RKO (cell line): ENCODE measurements at places on chromosomes 3 and 15.
A peak's percentile ranks its signal among the peaks of the same experiment; 100 is the strongest.

GRCh38 chr15:90588427-90588826 lies 58.7 kb downstream of the CRTC3 start:
- no peak for DNase-seq

- no peak for DNase-seq
Observed at GRCh38 chr15:27906802-27907201, 192.3 kb downstream of the OCA2 start.

DNA sequence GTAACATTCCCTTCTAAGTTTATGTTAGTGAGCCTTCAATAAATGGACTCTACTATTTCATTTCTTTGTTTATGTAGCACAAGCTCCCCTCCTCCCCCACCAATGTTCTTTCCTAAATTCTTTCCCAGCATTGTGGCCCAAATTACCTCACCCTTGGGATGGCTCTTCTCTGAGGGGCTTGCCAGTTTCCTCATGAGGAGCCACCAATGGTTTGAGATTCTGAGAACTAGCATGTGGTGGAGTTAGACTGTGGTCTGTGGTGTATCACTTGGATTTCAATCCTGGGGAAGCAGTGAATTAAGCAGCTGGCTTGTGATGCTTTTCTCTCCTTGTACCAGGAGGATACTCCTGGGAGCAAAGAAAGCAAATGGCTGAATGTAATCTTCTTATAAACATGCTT lies 50.0 kb upstream of the NPHP3 start:
- no peak for DNase-seq

DNA sequence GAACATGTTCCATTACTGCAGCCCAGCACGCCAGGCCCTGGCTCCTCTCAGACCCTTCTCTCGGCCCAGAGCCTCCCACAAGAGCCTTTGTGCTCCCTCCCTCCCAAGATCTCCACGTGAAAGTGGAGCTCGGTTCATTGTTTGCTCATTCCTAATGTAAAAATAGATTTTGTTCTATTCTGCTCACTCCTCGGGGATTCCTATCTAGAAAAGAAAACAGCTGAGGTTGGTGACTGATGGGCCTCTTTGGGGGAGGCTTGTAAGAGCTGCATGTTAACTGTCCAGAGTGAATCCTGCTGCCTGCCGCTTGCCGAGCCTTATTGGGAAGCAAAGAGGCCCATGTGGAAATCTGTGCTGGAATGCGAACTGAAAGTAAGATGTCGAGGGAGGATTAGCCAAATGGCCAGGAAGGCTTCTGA lies 267.1 kb downstream of the LRTM1 start:
- DNase-seq, result no peak

GRCh38 chr3:161414907-161415306 lies 43.6 kb upstream of the SPTSSB start:
- no peak for DNase-seq

GRCh38 chr3:176055836-176056235 lies 1141.4 kb downstream of the TBL1XR1 start:
- DNase-seq, result peak; percentile 17

- DNase-seq, result no peak
Observed at GRCh38 chr15:78366342-78366741, 26.2 kb downstream of the CRABP1 start.

DNA sequence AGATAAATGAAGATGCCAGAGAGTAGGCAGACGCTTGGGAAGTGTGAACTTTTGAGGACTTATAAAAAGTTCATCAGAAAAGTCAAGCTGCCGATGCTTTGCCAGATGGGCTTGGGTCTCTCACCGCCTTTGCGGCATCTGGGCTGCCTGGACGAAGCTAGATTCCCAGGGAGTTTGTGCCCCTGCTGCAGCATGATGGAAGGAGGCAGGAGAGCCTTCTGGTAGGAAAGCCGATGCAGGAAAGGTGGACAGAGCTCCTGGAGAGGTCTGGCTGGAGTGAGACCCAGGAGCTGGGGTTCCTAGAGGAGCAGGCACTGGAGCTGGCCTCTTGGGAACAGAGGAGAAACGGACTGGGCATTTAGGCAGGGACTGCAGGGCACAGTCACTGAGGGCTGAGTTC lies 51.9 kb upstream of the ATP2B2 start:
- DNase-seq, result no peak

- DNase-seq, result no peak
Observed at GRCh38 chr3:138025553-138025952, 15.6 kb downstream of the CLDN18 start.

GRCh38 chr15:83299462-83299861 lies 15.0 kb upstream of the BNC1 start:
- DNase-seq, result no peak

- DNase-seq, result no peak
Observed at GRCh38 chr15:89148126-89148525, 59.9 kb downstream of the ABHD2 start.

DNA sequence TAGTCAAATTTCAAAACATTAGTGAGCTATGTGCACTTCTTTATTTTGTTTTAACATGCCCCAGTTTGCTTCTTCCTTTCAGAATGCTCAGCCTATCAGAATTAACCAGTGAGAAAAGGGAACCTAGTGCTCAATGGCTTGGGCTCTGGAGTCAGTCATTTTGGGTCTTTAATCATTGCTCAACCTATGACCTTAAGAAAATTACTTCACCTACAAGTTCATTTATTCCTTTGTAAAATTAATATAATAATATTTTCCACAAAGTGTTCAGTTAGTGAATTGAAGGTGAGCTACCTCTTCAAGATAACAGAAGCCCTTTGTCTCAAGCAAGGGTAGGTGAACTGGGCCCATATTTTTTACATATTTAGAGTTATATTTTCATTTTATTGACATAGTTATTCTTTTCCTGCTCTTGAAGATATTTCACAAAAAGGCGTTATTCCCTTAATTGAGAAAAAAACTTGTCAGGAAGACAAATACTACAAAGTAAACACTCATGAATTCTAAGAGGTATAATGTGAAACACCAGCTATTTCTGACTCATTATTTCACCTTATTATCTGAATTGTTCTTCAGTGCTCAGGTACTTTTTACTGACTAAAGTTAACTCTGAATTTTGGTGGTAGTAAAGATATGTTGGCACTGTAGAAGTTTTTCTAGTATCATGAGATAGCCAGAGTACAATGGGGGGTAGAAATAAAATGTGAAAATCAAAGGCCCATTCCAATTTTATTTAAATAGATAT lies 415.5 kb downstream of the NAALADL2 start:
- DNase-seq, result no peak

- DNase-seq, result no peak
Observed at GRCh38 chr3:174387736-174388135, 471.4 kb upstream of the NAALADL2 start.

- no peak for DNase-seq
Observed at GRCh38 chr3:153232851-153233271, 70.8 kb downstream of the RAP2B start.

- DNase-seq, result no peak
Observed at GRCh38 chr3:189316296-189317019, 144.7 kb downstream of the TPRG1 start.

GRCh38 chr3:196096382-196096953 lies 14.6 kb upstream of the TFRC start:
- no peak for DNase-seq

GRCh38 chr3:71061037-71061436 lies 522.5 kb downstream of the FOXP1 start:
- no peak for DNase-seq

- no peak for DNase-seq
Observed at GRCh38 chr3:179697736-179698332, 45.0 kb downstream of the USP13 start.

- no peak for DNase-seq
Observed at GRCh38 chr3:122476532-122476931, 38.2 kb downstream of the KPNA1 start.

DNA sequence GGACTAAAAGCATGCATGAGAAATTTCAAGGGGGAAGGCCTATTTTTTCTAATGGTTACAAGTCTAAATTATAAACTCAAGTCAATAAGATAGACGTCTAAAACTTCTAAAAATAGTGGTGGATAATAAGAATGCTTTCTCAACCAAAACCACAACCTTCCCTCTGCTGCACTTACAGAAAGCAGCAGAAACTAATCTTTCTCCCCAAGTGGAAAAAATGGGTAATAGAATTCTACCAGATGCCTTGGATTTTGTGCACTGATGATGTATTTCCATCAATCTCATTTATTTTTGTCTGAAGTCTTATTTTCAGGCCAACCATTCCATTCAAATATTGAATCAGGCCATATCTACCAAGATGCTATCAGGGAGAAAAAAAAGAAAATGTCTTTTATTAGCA lies 344.7 kb downstream of the NEK10 start:
- DNase-seq, result no peak

GRCh38 chr3:169980055-169980454 lies 13.4 kb downstream of the SEC62 start:
- DNase-seq, result no peak

DNA sequence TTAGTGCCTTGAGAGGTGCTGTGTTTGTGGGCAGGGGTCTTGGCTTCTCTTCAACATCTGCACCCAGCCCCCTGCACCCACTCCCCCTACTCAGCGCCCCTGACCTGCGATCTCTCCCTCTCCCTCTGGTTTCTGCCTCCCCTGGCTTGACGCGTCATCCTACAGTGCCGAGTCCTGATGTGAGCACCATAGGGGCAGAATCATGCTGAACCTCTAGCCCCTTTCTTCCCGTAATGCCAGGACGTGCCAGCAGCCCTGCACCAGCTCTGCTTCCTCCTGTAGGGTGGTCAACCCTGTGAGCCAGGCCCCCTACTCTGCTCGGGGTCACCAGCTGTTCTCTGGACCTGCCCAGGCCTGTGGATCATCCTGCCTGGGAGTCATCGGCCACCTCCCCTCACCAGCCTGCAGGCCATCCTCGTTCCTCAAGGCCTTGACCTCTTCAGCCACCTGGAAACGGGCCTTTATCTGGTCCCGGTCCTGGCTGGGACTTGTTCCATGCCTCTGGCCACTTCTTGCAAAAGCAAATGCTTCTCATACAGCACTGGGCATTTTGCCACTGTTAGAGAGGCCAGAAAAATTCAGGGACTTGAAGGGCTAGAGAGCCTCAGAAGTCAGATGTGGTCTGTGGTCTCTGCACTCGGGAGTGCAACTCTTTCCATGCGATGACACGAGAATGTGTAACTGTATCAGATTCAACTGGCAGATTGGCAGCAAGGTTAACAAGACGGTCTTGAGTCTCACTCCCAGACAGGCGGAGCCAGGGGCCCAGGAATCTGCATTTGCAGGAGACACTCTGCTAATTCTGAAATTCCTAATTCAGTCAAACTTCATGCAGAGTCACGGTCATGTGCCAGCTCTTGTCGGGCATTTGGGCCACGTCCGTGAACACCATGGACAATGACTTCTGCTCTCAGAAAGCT lies 16.7 kb upstream of the KLF15 start:
- no peak for DNase-seq

- DNase-seq, result no peak
Observed at GRCh38 chr3:151856118-151856517, 17.3 kb upstream of the SUCNR1 start.

DNA sequence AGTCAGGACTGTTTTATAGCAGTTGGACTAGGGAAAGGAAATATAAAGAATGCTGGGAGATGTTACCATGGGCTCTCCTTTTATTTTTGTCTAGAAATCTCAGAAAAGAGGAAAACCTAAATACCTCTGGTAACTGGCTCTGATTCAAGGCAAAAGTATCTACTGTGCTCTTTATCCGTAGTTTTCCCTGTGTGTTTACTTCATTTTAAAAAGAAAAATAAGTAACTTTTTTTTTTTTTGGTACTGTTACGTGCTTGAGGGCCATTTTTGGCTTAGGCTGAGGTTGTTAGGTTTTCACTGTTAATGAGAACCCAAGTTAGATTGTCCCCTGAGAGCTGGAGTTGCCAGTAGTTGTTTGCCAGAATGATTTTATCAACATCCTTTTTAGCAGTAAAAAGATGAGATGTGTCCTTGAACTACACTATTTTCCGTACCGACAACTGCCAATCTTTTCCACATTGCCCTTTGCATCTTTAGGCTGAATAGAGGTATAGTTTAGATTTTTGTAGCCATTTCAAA lies 35.8 kb downstream of the IQGAP1 start:
- DNase-seq, result no peak

DNA sequence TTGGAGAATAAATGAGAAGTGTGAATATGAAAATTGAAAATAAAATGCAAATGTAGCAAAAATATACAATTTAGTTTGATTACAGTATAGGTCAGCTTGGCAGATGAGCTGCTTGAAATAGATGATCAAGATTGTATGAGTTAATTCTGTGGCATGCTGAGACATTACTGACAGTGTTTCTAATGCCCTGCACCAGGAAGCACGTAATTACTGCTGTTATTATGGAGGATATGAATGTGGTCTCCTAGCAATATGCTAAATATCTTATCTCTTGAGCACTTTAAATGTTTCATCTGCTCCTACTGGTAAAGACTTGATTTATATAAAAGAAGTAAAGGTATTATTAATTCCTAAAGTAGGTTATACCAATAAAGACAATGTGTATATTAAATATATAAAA lies 1015.5 kb downstream of the PLOD2 start:
- no peak for DNase-seq

GRCh38 chr15:45790325-45790943 lies 155.6 kb downstream of the SQOR start:
- DNase-seq, result peak; percentile 16

DNA sequence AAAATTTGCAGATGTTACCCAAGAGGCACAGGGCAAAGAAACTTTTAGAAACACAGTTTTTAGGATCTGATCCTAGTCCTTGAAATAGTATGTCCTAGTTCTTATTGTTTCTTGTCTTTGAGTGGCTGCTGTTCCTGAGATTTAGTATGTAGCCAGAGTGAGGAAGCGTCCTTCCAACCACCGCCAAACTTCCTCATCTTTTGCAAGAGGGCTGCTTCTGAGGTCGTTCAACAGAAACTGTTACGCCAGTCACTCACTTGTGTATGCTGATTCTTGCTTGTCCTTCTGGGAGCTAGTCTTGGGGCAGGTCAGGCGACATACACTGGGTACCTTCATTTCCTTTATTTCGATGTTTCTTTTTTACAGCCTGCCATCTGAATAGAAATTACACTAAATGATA lies 577.3 kb upstream of the ZNF717 start:
- DNase-seq, result no peak

GRCh38 chr3:38756892-38757291 lies 59.1 kb downstream of the SCN10A start:
- no peak for DNase-seq

DNA sequence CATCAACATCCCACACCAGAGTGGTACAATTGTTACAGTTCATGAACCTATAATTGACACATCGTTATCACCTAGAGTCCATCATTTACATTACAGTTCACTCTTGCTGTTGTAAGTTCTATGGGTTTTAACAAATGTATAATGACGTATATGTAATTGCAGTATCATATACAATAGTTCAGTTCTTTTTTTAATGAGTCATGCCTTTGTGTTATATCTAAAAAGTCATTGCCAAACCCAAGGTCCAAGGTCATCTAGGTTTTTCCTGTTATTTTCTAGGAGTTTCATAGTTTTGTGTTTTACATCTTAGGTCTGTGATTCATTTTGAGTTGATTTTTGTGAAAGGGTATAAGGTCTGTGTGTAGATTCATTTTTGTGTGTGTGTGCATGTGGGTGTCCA lies 160.9 kb upstream of the GALNT15 start:
- no peak for DNase-seq

- DNase-seq, result no peak
Observed at GRCh38 chr3:48885753-48886152, 12.9 kb downstream of the SLC25A20 start.
